ENCODE measurements at places on chromosomes 5 and 9.

- DNase-seq: no peak
These were observed 1.4 kb downstream of the RASGEF1C start for GRCh38 chr5:180207593-180207992.

GRCh38 chr5:149961957-149962409, 1.4 kb downstream of the SLC26A2 start:
- no peak for DNase-seq

DNA sequence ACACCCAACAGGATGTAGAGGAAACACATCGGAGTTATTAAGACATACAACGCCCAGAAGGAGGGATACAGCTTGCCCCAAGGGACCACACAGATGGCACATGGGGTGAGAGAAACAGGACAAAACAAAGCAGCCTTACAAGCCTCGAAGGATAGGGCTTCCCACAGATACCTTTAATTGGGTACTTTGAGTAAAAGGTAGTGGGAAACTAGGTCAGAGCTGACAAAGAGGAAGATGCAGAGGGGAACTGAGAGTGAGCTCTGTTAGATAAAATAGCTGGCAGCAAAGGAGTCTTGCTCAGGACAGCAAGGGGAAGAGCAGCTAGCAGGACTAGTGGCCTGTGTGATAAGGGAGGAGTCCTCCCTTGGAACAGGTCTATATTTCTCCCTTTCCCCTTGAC, 48.2 kb downstream of the OTP start:
- no peak for DNase-seq

GRCh38 chr5:31173614-31174013, 19.9 kb upstream of the CDH6 start:
- DNase-seq: no peak

DNA sequence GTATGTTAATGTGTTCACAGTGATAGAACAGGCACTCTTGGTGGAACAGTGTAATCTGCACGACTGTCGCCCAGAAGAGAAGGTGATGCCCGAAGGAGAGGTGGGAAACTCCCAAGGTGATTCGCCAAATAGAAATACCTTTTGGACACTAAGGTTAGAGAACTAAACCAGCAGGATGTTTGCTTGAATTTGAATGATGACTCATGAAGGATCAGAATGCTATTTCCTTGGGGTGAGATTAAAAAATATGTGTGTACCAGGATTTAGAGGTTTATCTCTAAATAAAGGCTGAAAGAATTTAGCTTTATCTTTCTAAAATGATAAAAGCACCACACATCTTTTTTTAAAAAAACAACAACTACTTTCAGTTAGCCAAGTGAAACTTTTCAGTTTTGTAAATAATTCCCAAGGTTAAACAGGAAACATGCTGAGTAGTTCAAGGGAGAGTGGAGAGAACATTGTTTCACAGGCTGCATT, 297.4 kb upstream of the TAS2R1 start:
- no peak for DNase-seq

DNA sequence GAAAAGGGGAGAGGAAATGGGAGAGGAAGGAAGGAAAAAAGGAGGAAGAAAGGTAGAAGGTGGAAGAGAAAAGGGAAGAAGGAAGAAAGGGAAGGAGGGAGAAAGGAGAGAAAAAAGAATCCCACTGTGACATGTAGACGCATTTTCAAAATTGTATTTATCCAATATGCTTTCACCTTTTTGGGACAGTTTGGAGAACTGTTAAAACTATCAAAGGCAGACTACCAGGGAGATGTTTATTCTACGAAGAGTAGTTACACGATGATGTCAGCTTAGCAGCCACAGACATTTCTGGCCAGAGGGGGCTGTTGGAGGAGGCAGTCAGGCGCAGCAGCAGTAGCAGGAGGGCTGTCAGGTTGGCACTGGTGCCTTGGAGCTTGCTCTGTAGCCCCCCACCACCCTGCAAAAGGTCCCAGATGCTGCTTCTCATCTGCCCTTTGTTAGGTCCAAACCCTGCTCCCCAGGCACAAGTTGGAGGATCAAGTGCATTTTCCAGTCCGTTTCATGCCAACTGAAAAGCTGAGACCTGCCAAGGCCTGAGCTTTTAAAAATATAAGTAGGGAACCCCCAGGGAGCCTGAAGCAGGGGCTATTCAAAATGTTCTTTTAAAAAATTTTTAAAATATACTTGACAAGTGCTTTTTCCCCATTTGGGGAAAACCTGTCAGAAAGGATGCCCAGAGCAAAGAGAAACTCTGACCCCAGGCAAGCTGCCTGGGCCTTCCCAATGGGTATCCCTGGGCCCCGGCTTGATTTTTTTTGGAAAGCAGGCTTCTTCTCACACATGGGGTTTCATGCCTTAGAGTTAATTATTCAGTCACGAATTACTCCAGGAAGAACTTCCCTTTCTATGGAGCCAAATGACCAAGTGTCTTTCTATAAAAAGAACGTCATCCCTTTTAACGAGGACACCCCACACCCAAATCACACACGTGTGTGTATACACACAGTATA, 203.3 kb downstream of the SLIT3 start:
- DNase-seq: no peak

- DNase-seq: no peak
These were observed 147.8 kb downstream of the MAPKAP1 start for GRCh38 chr9:125559194-125559593.

DNA sequence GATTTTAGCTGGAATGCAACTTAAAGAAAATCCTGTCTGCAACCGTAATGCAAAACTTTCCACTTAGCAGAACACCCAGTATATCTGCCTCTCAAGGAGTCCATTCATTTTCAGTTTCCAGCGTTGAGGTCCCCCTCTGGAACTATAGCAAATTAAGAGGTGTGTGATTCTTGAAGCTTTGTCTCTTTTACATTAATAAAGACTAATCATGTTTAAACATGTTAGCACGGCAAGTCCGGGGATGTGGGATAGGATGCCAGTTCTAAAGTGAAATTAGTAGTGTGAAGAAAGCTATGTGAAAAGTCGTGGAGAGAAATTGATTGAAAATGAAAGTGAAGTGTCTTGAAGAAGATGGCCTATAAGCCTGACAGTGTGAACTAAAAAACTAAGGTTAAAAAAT, 429.1 kb downstream of the NR2F1-AS1 start:
- DNase-seq: no peak

GRCh38 chr9:131273146-131273855, 3.0 kb downstream of the FAM78A start:
- no peak for DNase-seq

GRCh38 chr9:114117996-114118830, 19.1 kb upstream of the KIF12 start:
- DNase-seq: no peak

GRCh38 chr5:172585114-172585513, 55.9 kb upstream of the NEURL1B start:
- no peak for DNase-seq

DNA sequence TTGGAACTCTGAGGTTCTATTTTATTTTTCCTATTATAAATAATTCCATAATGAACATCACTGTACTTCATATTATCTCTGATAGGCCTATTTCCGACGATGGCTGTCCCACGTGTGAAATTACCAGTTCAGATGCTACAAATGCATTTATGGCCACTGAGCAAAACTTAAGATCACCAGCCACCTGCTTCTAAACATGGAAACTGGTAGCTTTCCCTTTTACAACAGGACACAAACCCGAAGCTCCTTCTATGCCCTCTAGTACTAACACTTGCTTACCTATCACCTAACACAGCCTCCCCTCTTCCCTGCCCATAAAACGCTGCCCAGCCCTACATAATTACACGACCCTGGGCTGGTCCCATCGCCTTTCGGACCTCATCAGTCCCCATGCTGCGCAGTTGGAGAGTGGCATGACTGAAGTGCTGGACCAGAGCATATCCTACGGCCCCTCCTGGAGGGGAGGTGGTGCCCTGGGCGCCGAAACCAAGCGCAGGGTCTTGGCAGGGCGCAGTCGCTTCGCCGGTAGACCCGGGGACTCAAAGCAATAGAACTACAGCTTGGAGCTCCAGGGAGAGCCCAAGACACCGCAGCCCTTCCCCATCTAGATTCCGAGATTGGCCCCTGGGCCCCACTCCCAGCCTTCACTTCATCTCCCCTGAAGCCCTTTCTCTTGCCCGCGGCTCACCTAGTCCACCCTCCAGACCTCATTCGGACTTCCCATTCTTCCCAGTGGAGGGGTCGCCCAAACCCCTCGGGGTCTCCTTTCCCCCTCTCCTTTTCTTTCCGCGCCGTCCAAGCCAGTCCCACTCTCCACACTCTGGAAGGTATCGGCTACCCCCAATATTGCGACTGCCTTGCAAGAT, 1.0 kb upstream of the SAP30L start:
- DNase-seq: no peak

DNA sequence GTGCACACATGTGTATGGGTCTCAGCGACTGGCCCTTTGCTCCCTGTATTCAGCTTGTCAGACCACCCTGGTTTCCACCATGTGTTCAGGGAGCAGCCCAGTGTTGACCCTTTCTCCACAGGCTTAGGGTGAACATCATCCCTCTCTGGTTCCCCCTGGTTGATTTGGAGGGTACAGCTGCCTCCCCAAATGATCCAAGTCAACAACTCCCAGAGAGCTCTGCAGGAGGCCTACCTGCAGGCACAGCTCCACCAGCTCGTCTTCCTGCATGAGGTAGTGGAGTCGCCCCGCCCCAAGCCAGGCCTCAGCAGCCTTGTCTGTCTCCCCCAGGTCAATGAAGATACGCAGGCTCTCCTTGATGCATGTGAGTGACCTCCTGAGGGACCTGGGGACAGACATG, 50.5 kb downstream of the SH3TC2 start:
- DNase-seq: no peak

GRCh38 chr5:167750586-167750985, 540.9 kb upstream of the WWC1 start:
- DNase-seq: no peak

- no peak for DNase-seq
These were observed 33.9 kb upstream of the AOPEP start for GRCh38 chr9:94692601-94693000.

- no peak for DNase-seq
These were observed 91.2 kb downstream of the RFK start for GRCh38 chr9:76302947-76303550.

DNA sequence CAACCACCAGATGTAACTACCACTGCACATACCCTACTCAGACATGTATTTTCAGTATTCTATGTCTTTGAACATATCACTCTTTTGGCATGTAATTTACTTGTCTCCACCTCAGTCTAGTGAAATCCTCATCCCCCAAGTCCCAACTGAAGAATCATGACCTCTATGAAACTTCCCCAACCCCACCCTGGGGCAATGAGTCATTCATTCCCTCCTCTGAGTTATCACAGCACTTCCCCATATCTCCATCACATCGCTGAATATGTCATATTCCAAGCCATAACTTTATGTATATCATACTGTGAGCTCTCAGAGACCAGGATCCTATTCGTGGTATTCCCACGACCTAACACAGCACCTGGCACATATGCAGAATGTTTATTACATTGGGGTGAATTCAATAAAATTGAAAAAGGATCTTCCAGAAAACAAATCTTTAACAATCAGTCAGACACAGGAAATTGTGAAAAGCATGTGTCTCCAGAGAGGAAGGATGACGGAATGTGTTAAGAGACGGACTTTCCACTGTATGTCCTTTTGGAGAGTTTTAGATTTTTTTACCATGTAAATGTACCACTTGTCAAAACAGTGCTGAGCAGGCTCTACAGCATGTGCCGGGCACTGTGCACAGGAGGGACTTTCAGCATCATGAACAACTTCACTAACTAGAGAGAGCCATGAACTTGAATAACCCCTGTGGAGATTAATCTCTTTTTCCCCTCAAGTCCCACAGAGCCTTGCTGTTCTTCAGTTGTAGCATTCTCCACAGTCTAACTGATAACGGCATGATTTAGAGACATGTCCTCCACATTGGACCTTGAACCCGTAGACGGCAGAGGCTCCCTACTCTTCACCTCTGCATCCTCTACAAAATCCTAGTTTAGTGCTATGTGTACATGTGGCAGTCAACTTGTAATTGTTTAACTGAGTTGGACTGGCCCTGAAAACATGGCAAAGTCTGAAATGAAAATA, 213.5 kb downstream of the GLIS3 start:
- no peak for DNase-seq

DNA sequence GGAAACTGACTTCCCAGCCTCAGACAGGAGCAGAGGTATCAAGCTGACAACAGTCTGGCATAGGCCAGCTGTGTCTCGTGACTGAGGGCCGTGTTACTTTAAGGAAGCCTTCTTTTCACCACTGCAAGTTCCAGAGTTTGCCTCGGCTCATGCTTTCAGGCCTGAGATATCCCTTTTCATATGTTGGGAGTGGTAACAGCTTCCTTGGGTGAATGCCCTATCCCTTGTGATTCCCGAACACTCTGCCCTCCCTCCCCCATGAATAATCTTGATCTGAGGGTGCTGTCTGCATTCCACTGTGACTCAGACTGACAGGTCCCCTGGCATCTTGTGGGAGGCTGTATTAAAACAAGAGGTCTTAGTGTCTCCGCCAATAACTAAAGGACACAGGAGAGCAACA, 49.7 kb upstream of the ARL15 start:
- DNase-seq: no peak

- DNase-seq: no peak
These were observed 2280.7 kb downstream of the MAT2B start for GRCh38 chr5:165786073-165786472.

GRCh38 chr9:33166231-33167083, 679 bp downstream of the B4GALT1 start:
- DNase-seq: no peak

DNA sequence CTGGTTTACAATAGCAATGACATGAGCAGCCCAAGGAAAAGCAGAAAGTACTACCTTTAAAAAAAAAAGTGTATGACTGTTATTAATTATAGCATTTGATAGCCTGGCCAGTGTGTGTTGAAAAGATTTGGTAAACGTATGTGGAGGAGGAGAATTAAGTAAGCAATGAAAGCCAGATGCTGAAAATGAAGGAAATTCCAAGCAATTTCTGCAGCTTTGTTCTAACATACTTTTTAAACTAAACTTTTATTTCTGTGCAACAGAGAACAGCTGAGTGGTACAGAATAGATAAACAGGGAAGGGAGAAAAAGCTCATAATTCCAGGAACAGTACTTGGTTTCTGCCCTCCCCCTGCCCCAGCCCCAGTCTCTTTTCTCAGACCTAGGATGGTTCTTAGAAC, 252.6 kb downstream of the ADAMTSL1 start:
- no peak for DNase-seq

DNA sequence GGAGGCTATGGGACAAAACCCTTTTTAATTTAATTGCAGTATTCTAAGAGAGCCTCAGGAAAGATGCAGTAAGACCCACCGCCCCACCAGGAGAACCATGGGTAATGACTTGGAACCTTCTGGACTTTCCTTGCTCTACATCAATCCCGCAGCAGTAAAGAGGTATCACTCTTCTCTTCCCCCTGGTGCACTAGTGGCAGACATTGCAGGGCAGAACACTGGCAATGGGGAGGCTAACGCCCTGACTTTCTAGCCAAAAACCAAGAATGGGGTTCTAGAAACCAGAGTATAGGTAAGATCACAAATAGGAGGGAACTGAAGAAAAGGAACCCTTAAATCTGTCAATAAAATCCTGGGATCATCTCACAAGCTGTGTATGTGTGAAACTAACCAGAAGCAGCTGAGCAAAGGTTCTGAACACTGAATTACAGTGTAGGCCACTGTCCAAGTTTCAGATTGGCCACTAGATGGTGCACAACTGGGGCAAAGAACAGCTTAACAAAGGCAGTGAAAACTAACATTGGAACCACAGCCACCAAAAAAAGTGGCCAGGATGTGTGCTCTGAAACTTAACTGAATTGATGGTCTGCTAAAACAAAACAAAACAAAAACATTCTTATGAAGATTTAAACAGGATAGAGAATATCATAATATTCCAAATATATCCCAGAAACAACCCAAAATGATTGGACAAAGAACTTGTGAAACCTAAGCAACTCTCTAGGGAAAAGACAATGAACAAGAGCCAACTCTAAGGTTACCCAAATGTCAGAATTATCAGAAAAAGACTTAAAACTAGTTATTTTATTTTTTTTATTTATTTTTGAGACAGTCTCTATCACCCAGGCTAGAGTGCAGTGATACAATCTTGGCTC, 6.6 kb upstream of the FAM151B start:
- DNase-seq: no peak
